ENCODE measurements at places on chromosomes 3 and 15.

GRCh38 chr3:126147932-126148683, 32.3 kb downstream of the ALDH1L1 start:
- no peak for DNase-seq

GRCh38 chr3:17674082-17674686, 68.2 kb downstream of the TBC1D5 start:
- DNase-seq: no peak

GRCh38 chr3:196513697-196514349, 1.3 kb downstream of the SMCO1 start:
- no peak for DNase-seq

- DNase-seq: no peak
Observed at GRCh38 chr3:106830334-106830733, 546.9 kb upstream of the CCDC54 start.

GRCh38 chr3:176193032-176193730, 1004.1 kb downstream of the TBL1XR1 start:
- DNase-seq: no peak

Measured in stimulated activated CD4-positive, alpha-beta T cell treated with anti-CD3 and anti-CD28 coated beads, Interleukin-15, amount 100 ng/mL, for 1 hour (primary cell).